A549 treated with CORT108297 at 1 μM for 4 hours (cell line): ENCODE measurements at places on chromosomes 5 and 9. TPM values are rescaled to one million over a fixed set of nuclear protein-coding genes. Genes with fewer than 3 reads are reported as not detected.

SLC22A4 gene
- total RNA-seq, result 4.0 to 4.9 TPM (median 4.3 TPM) in 5 replicates

CCDC180 gene
- 0.43 to 0.90 TPM (median 0.75 TPM) in 5 replicates for total RNA-seq

CBY3 gene
- not detected in 5 replicates for total RNA-seq

SLC6A19 gene
- total RNA-seq, result 0.01 to 0.03 TPM (median 0.01 TPM) in 3 of 5 replicates, not detected in the others

SYNPO gene
- total RNA-seq, result 23.3 to 30.9 TPM (median 28.2 TPM) in 5 replicates

IFNA4 gene
- not detected in 5 replicates for total RNA-seq

ACTBL2 gene
- total RNA-seq, result 0.03 to 0.06 TPM (median 0.03 TPM) in 3 of 5 replicates, not detected in the others

WDR38 gene
- 0.09 to 0.11 TPM (median 0.09 TPM) in 3 of 5 replicates, not detected in the others for total RNA-seq

ARID3C gene
- 0.15 to 0.25 TPM (median 0.24 TPM) in 4 of 5 replicates, not detected in the other for total RNA-seq

TUSC1 gene
- total RNA-seq, result 4.3 to 8.3 TPM (median 7.7 TPM) in 5 replicates

SHISAL2B gene
- total RNA-seq, result 0.18 TPM in 1 of 5 replicates, not detected in the others

BTNL8 gene
- not detected in 5 replicates for total RNA-seq

GPR151 gene
- not detected in 5 replicates for total RNA-seq

PCDHGA7 gene
- total RNA-seq, result 0.82 to 1.0 TPM (median 0.97 TPM) in 5 replicates

SPINK9 gene
- total RNA-seq, result not detected in 5 replicates

WDR31 gene
- total RNA-seq, result 0.95 to 1.4 TPM (median 1.1 TPM) in 5 replicates

ADAMTSL2 gene
- not detected in 5 replicates for total RNA-seq

CCIN gene
- total RNA-seq, result 0.05 TPM in 1 of 5 replicates, not detected in the others

OBP2B gene
- not detected in 5 replicates for total RNA-seq

INSL4 gene
- total RNA-seq, result 14.2 to 17.2 TPM (median 16.6 TPM) in 5 replicates

GRM6 gene
- not detected in 5 replicates for total RNA-seq

SNCAIP gene
- 0.03 to 0.05 TPM in 2 of 5 replicates, not detected in the others for total RNA-seq

PRPF4 gene
- total RNA-seq, result 55.1 to 61.9 TPM (median 55.6 TPM) in 5 replicates

ANKRD31 gene
- 0.03 to 0.07 TPM (median 0.05 TPM) in 5 replicates for total RNA-seq

NTNG2 gene
- 1.6 to 2.4 TPM (median 1.9 TPM) in 5 replicates for total RNA-seq

BICD2 gene
- total RNA-seq, result 27.5 to 34.0 TPM (median 32.6 TPM) in 5 replicates

GRIN1 gene
- 0.22 to 0.94 TPM (median 0.34 TPM) in 5 replicates for total RNA-seq

PTPRD gene
- total RNA-seq, result 0.06 to 0.34 TPM (median 0.16 TPM) in 5 replicates

FBXL17 gene
- 5.6 to 8.5 TPM (median 7.3 TPM) in 5 replicates for total RNA-seq
